Neuronal stem cell (in vitro differentiated cells): ENCODE measurements at places on chromosomes 1 and 21.

DNA sequence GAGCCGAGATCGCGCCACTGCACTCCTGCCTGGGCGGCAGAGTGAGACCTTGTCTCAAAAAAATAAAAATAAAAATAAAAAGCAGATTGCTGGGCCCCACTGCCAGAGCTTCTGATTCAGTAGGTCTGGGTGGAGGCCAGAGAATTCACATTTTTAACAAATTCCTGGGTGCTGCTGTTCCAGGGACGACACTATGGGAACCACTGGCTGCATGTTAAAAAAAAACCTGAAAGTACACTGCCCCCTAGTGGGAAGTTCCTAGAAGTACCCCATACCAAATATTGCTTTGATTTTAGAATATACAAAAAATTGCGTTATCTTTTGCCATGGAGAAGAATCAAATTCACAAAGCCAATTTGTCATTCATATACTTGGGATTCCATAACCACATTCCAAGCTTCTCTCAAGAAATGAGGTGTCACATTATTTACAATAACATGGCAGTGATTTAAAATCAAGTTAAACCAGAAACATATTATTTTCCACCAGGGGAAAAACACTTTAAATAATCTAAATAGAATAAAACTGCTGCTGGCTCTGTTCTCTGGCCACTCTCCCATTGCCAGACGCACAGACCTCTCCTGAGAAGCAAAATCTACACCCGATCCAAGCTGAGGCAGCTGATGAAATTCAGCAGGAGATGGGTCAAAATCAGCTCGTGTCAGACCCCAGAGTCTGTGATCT lies 27.4 kb downstream of the SYF2 start:
- peak; percentile 30 for DNase-seq

DNA sequence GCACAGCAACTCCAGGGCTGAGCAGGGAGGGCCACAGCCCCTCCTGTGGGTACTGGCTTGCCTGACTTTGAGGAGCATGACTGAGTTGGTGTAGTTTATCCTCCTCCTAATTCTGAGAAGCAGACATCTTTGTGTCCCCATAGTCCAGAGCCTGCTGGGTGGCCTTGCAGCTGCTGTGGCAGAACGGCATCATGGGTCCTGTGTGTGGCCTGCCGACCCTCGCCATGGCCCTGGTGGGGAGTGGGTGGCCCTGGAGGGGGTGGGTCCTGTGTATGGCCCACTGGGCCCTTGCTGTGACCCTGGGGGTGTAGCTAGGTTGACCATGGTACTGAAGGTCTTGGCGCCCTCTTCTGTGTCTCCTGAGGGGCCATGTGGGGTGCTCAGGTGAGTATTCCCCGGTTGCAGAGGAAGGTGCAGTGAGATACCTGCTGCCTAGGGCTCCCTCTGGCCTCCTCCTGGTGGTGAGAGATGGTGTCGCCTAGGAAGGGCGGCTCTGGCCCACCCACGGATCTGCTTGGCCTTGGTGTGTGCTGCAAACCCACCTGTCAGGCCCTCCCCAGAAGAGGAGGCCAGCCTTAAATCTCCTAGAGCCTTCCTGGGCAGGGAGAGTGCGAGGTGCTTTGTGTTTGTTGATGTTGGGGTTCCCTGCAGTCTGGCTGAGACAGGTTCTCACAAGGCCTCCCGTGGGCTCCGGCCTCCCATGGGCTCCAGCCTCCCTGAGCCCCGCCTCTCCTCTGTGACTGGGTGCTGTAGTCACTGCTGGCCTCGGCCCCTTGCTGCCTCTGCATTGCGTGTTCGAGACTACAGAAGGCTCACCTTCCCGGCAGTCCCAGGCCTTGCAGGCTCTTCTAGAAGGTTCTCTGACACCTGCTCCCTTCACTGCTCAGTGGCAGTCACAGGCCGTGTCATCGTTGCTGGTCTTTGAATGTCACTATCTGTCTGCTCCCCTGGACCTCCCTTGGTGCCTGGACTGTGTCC lies 7.8 kb downstream of the SNAP47 start:
- DNase-seq: no peak

GRCh38 chr1:2538376-2538775 lies 8.3 kb upstream of the HES5 start:
- no peak for DNase-seq

DNA sequence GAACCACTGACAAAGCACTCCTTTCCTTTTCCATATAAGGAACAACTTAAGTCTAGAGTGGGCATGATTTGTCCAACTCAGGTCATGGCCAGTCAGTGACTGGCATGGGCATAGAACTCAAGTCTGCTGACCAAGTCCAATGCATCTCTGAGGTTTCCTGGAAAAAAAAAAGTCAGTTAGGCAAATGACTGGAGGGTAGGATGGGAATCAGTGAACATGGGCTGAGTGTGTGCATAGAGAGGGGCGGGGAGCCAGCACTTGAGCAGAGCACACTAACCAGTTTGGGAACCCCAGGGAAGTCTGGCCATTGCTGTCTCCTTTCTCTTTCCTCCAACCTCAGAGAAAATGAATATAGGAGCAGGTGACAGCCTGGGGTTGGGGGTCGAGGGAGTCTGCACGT lies 53.6 kb upstream of the FMOD start:
- no peak for DNase-seq

DNA sequence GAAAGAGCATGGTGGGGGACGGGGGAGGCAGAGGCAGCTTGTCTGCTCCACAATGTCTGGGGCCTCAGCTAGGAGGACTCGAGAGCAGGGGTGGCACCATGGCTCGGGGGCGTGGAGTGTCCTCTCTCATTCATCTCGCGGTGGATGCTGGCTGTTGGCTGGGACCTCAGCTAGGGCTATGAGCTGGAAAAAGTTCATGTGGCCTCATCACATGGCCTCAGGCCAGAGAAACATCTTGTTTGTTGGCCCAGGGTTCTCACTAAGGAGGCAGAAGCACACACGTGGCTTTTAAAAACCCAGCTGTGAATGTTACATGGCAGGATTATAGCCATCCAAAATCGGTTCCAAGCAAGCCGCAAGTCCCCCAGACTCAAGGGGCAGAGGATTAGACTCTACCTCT lies 6.2 kb upstream of the CENPS start:
- no peak for DNase-seq

DNA sequence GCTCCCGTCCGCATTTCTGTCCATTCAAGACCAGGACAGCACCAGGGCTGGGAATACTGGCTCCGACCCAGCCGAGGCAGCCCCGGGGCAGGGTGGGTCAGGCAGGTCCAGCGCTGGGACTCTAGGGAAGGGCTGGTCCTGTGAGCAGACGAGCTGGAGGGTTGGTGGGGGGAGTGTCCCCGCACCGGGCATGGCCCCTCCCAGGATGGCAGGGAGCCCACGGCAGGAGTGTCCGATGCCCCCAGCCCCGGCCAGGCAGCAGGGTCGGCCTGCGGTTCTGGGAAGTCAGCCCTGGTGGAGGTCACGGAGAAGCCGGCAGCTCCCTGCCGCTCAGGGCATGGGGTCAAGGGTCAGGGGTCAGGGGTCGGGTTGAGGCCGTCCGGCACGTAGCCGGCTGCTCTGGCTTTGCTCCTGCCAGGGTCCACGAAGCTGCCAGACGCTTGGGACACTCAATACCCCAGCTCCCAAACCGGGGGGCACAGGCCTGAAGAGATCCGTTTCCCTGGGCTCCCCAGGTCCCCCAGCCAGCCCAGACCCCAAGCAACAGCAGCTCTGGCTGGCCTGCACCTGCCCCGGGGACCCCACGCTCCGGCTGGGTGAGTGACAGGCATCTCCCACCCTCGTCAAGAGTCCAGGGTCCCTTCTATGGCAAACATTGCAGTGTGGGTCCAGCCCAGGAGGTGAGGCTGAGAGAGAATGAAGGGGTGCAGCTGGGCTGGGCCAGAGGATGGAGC lies 6.7 kb downstream of the C1QTNF12 start:
- DNase-seq: no peak

DNA sequence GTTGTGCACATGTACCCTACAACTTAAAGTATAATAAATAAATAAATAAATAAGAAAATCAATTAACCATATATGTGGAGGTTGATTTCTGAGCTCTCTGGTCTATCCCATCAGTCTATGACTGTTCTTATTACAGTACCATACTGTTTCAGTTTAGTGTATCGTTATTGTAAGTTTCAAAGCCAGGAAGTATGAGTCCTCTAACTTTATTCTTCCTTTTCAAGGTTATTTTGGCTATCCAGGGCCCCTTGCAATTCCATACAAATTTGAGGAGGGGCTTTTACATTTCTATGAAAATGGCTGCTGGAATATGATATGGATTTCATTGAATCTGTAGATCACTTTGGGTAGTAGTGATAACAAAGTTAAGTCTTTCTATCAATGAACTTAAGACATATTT lies 96.9 kb upstream of the BCL9 start:
- DNase-seq: no peak

DNA sequence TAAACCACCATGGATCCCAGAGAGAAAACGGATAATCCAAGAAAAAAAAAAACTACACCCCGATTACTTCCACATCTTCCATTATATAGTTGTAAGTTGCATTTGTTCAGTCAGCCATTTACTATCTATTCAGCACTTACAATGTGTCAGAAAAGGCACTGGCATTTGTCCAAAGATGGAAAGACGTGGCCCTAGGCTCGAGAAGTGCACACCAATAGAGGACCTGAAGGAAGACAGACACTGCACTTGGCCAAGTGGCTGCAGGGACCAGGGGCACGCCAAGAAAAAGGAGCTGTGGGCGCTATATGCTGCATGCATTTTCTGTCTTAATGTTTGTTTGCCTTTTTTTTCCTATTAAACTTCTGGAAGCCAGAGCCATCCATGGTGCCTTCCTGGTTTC lies 45.2 kb upstream of the LYST start:
- no peak for DNase-seq

GRCh38 chr1:34406833-34407539 lies 230.3 kb downstream of the C1orf94 start:
- no peak for DNase-seq

GRCh38 chr1:18408656-18409370 lies 71.9 kb upstream of the KLHDC7A start:
- DNase-seq: no peak

- no peak for DNase-seq
Observed at GRCh38 chr21:26717146-26717739, 128.0 kb downstream of the ADAMTS1 start.

DNA sequence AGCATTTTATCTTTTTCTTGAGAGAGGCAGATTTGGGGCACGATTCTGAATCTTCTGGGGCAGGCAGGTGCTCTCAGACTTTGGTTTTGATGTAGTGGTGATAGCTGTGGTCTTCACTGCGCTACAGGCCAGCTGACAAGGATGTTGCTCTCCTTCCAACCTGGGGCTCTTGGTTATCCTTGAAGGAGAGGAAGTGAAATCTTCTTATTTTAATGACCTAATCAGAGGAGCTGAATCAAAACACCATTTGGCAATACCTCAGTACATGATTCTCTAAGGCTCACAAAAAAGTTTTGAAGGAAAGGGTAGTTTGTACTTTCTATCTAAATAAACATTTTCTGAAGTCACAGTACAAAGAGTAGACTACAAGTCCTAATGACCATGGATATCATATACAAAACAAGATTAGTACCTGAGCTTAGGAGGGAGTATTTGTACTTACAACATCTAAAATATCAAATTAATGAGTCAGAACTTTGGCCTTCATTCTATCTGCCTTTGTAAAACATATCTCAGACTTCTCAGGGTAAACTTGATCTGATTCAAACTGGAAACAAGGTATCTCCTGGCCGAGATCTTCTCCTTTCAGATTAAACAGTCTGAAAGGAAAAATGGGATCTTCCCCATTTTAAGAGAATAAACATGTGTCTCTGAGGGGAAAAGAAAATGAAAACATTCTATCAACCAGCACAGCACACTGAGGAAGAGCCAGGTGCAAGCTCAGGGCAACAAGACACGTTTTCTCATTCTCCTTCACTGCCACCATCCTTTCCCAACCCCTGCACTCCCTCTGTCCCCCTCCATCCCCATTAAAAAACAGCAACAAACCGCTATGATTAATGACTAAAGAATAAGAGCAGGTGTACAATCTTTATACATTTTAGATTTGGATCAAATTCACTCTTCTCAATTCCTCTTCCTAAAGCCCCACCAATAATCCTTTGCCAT lies 69.2 kb downstream of the SH3GLB1 start:
- DNase-seq: no peak

GRCh38 chr1:32220746-32221580 lies 1.2 kb downstream of the TMEM234 start:
- DNase-seq: no peak
